Smooth muscle cell of the brain vasculature (primary cell): ENCODE measurements at places on chromosomes 4 and X.

DNA sequence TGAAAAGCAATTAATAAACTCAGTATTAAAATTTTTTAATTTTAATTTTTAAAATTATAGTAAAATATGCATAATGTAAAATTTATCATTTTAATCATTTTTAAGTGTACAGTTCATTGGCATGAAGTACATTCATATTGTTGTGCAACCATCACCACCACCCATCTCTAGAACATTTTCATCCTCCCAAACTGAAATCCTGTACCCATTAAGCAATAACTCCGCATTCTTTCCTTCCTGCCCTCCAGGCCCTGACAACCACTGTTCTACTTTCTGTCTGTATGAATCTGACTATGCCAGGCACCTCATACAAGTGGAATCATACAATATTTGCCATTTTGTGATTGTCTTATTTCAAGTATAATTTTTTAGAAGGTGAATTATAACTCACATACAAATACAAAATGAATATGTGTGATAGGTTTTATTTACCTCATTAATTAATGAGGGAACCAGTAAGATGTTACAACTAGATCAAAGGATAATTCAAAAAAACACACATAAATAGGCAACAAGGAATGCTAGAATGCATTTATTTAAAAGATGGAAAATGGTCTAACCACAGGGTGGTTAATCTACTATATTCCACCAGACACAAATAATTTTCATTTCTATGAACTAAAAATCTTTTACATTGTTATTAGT is 13.1 kb upstream of the AFF1 start:
- DNase-seq = no peak

DNA sequence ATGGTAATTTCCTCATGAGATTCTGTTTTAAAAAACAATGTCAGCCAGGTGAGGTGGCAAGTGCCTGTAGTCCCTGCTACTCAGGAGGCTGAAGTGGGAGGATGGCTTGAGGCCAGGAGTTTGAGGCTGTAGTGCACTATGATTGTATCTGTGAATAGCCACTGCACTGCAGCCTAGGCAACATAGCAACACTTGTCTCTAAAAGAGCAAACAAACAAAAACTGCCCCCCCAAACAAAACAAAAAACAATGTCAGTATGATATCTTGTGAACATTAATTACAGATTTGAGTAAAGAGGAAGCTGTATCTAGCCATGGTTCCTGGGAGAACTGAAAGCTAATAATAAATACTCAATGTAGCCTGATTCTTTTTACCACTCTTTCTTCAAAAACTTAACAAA is 6.8 kb upstream of the MSL3 start:
- no peak for DNase-seq

GRCh38 chr4:59063015-59063720 is 1953.0 kb upstream of the IGFBP7 start:
- DNase-seq = no peak

DNA sequence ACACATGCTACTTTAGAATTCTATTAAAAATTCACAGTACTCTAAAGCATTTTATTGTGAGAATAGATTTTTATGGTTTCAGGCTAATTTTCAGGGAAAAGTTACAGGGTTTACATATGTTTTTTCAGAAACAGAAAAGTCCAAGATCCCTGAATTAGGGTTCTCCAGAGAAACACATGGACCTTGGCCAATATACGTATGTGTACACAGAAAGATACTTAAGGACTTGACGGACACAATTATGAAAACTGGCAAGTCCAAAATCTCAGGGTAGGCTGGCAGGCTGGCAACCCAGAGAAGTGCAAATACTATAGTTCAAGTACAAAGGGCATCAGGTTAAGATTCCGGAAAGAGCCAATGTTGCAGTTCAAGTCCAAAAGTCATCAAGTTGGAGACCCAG is 1897.8 kb upstream of the PCDH10 start:
- DNase-seq = no peak

DNA sequence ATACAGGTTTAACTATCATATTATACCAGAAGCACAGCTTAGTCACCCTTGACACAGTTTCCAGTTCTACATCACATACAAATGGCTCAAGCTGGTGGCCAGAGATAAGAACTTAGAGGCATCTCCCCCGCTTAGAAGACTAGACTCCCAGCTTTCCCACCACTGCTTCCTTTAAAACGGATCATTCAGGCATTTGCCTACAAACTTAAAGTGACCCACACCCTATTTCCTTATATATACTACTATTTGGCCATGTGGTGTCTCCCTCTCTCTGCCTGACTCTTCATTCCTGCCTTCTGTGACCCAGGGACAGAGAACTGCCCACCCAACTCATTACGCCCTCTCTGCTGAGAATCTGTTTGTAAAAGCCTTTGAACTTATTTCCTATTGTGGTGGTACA is 781.2 kb upstream of the DIAPH2 start:
- DNase-seq = no peak

DNA sequence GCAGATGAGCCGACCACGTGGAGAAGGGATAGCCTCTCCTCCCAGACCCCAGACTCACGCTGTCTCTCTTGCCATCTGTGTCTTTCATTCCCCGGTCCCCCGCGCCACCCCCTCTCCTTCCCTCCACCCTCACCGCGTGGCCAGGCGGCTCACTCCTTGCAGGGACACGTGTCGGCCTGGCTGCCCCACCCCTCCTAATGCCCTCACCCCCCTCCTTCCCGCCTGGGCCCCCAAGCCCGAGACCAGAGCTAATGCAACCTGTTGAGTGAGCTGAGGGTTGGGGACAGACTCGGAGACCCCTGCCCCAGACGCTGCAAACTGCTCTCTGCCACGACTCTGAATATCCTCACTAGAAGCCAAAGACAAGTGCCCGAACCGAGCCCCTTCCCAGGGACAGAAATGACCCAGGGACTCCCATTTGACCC is 1.8 kb downstream of the SLC38A5 start:
- DNase-seq = no peak

DNA sequence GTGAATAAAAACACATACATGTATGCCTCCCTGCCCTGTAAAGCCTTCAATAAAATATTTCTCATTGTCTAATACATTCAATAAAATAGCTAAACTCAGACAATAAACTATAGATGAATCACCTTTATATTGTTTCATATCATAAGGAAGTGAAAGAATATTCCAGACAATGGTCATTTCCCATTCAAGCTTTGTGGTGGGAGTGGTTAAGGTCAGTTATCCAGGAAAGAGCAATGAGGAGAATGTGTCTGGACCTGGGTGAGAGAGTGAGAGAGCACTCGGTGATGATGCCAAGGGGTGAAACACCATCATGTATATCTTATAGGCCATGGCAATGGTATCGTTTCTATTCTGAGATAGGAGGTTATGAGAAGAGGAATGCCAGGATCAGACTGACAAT is 197.8 kb downstream of the PDHA2 start:
- DNase-seq = no peak

GRCh38 chrX:131907488-131908314 is 115.4 kb upstream of the STK26 start:
- no peak for DNase-seq

- DNase-seq = no peak
These were observed 89.4 kb downstream of the EFNB1 start for GRCh38 chrX:68918202-68918601.

GRCh38 chr4:169099771-169100180 is 89.7 kb upstream of the CBR4 start:
- DNase-seq = peak; percentile 85

- no peak for DNase-seq
These were observed 126.3 kb downstream of the PPARGC1A start for GRCh38 chr4:23763559-23763958.

- DNase-seq = peak; percentile 4
These were observed 71.3 kb upstream of the ENOX2 start for GRCh38 chrX:130974323-130974722.

DNA sequence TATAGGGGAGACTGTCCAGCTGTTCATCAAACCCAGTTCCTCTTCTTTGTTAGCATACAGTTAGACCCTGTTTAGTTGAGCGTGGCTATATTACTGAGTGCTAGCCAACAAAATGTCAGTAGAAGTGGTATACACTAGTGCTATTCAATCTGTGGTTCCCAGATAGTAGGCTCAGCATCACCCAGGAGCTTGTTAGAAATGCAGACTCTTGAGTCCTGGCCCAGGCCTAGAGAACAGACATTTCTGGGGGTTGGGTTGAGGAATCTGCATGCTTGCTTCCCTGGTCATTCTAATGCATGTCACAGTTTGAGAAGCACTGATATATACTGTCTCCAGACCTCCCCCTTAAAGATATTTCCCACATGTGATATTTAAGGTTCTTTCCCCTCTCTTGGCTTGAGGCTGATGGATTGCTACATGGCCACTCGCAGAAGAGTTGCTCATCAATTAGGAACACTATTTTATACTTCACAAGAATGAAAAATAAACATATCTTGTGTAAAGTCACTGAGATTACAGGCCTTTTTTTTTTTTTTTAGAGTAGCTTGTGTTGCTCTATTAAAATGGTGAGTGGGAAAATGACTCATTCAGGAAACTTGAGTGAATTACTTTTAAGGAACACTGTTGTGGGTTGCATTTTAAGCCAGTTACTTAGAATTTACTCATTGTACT is 289.0 kb downstream of the STIM2 start:
- no peak for DNase-seq

GRCh38 chrX:46864606-46865005 is 27.8 kb downstream of the RP2 start:
- no peak for DNase-seq
